RWPE2 (cell line): ENCODE measurements at places on chromosomes 5 and 9.

DNA sequence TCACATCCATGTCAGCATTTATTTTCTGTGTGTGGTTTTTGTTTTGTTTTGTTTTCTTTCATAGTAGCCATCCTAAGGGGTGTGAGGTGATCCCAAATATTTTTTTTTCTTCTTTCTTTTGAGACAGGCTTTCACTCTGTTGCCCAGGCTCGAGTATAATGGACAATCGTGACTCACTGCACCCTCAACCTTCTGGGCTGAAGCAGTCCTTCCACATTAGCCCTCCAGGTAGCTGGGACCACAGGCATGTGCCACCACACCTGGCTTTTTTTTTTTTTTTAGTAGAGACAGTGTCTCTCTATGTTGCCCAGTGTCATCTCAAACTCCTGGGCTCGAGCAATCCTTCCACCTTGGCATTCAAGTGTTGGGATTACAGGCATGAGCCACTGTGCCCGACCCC, 59.1 kb downstream of the CDC42SE2 start:
- no peak for DNase-seq

- DNase-seq = no peak
These were observed 362.9 kb downstream of the TRIM32 start for GRCh38 chr9:117050007-117050406.

- peak; percentile 80 for DNase-seq
These were observed at the start of gene ARSI for GRCh38 chr5:150302301-150303069. TSS of gene ARSI (minus strand) at chr5:150302905. CDS start at chr5:150302373, 532 bp downstream.

GRCh38 chr5:54738118-54738972, 220.8 kb downstream of the SNX18 start:
- DNase-seq = no peak

- DNase-seq = no peak
These were observed 9.0 kb upstream of the ADGRD2 start for GRCh38 chr9:124441291-124441690.

DNA sequence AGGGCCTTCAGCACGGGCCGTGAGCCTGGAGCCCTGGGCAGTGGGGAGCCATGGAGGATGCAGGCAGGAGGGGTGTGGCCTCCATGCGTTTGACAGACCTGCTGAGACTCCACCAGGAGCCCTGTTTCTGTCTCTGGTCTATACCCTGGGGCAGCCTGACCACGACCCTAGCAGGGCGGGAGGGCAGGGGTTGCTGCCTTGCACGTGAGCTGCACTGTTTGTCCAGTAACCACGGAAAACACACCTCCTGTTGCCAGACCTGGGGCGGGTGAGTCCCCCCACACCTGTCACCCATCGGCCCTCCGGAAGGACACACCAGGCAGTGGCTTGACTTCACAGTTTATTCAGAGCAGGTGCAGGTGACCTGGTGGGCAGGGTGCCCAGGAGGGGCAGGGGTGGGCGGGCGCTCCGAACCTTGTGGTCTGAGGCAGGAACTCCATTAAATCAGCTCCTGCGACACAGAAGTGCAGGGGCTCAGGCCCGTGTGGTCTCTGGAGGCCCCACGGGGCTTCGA, 3.9 kb downstream of the LCN8 start:
- no peak for DNase-seq

GRCh38 chr9:76419782-76420380, 25.7 kb upstream of the RFK start:
- no peak for DNase-seq

GRCh38 chr5:128674837-128675446, 136.9 kb upstream of the FBN2 start:
- DNase-seq = no peak

- no peak for DNase-seq
These were observed 499.5 kb upstream of the BRINP1 start for GRCh38 chr9:119868694-119869093.

GRCh38 chr5:153866176-153866575, 172.5 kb downstream of the FAM114A2 start:
- DNase-seq = no peak

DNA sequence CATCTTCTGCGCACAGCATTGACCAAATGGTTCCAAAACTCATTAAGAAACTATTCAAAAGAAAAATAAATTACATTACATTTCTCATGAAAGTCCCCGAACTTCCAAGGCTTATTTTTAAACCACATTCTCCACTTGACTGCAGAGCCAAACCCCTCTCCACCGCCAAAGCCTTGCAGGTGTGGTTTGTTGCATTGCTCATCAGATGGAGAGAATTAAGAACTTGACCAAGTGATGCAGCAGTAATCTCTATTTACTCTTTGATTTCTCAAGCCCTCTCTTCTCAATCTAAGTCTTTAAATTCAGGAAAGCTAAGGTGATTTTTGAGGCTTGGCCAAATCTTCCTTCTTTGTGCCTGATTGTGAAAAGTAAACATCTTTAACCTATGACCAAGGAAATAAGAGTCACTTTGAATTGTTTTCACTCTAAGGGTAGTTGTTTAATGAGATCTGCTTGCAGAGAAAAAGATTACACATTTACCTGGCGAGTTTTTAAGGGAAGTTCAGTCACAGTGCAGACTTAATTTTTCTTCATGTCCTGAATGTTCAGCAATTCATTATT, 290.5 kb upstream of the ITGA1 start:
- DNase-seq = no peak

DNA sequence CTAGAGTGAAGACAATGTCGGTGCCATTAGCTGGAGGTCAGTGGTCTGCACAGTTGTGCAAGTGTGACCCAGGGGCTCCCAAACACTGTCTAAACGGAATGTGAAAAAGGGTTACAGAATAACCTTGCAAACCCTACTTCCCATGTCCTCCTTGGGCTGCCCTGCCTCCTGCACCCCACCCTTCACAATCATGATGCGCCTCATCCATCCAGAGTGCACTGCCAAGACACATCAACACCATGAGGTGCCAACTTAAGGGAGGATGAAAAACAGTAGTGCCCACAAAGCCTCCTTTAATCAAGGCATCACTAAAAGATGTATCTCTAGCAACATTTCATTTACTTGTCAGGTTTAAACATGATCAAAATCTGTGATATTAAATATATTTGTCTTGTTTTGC, 87.1 kb downstream of the SETX start:
- DNase-seq = no peak

- no peak for DNase-seq
These were observed 28.5 kb downstream of the RHOBTB3 start for GRCh38 chr5:95759634-95760033.

- DNase-seq = no peak
These were observed 203.7 kb downstream of the SH3GL2 start for GRCh38 chr9:17782430-17783149.

GRCh38 chr9:70519912-70520724, 105.7 kb upstream of the KLF9 start:
- DNase-seq = no peak

- DNase-seq = no peak
These were observed 84.8 kb downstream of the CAMK4 start for GRCh38 chr5:111308951-111309350.

- DNase-seq = no peak
These were observed 357.6 kb upstream of the RPS23 start for GRCh38 chr5:82635561-82636288.

DNA sequence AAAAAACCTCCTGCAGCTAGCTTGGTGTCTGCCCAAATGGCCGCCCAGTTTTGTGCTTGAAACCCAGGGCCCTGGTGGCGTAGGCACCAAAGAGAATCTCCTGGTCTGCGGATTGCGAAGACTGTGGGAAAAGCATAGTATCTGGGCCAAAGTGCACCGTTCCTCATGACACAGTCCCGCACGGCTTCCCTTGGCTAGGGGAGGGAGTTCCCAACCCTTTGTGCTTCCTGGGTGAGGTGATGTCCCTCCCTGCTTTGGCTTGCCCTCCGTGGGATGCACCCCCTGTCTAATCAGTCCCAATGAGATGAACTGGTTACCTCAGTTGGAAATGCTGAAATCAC, 83.0 kb upstream of the JAK2 start:
- DNase-seq = no peak

- peak; percentile 42 for DNase-seq
These were observed 1.7 kb downstream of the LCN1 start for GRCh38 chr9:135522931-135523330.

DNA sequence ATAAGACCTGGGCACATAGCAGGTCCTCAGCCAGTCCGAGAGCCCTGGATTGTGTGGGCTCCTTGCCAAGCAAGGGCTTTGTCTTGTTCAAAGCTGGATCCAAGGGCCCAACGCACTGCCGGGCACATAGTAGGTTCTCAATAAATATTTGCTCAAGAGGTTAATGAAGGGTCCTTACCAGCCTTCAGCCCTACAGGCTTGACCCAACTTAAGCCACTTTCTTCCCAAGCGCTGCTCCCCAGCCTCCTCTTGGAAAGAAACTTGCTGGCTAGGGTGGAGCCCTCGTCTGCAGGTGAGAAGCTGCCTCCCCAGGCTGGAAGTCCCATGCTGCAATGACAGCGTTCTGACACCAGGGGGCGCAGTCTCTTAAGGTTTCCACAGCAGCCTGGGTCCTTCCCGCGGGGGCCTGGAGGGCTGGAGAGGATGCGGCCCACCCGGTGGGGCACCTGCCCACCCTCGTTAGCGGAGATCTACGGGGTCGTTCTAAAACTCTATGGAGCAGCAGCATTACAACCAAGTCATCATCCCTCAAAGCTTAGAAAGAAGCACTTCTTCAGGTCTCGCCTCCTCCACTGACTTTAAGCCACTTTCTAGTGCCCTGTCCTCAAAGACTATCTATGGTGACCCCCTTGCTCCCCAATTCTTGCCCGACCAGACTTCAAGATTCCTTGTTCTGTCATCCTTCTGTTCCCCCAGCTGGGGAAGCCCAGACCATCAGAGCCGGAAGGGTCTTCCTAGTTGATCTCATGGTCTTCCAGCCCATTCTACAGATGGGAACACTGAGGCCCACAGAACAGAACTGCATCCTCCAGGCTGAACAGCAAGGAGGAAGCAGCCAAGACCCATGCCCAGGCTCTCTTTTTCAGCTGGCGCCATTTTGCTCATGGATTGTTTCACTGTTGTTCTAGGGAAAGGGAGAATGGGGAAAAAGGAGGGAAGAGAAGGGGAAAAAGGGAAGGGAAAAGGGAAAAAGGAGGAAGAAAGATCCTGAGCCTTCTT, 115.4 kb downstream of the LHX2 start:
- no peak for DNase-seq

GRCh38 chr9:112819635-112820496, 69.3 kb downstream of the SNX30 start:
- DNase-seq = no peak

DNA sequence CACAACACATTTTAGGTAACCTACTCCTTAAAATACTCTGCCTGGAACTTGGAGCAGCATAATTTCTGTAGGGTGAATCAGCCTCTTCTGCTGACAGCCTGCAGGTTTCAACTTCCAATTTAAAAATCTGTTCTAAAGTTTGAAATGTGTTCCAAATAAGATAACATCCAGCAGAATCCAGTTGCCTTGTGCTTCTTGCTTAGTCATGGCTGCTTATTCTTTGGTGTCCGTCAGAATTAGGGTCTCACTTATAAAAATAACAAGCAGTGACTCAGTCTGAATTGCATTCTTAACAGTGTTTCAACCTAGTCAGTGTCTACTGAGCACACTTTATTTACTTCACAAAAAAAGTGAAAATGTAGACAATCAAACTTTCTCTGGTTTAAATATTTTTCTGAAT, 3.7 kb downstream of the CDH6 start:
- DNase-seq = no peak

GRCh38 chr9:91536211-91536691, 112.6 kb upstream of the NFIL3 start:
- DNase-seq = no peak

GRCh38 chr9:3018691-3019230, 174.9 kb upstream of the PUM3 start:
- DNase-seq = no peak

GRCh38 chr5:176545737-176546509, 3.2 kb upstream of the CDHR2 start:
- DNase-seq = no peak

- DNase-seq = no peak
These were observed 1063.5 kb upstream of the DMAC1 start for GRCh38 chr9:8863069-8863468.

DNA sequence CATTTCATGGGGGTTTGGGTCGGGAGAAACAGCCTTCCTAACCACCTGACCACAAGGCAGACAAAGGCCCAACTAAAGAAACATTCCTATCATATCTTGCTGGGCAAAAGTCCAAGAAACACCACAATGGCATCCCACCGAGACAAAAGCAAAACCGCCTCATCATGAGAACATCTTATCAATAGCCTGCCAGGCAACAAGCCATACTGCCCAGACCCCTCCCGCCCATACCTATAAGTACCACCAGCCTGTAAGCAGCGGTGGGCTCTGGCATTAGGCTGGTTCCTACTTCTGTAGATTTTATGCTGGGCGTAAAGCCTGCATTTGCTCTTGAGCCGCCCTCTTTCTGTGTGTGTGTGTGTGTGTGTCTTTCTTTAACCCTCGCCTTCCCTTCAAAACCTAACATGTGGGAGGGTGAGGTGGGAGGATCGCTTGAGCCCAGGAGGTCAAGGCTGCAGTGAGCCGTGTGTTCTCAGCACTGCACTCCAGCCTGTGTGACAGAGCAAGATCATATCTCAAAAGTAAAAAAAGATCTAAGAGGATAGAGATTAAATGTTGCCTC, 56.9 kb downstream of the PDE6A start:
- no peak for DNase-seq

DNA sequence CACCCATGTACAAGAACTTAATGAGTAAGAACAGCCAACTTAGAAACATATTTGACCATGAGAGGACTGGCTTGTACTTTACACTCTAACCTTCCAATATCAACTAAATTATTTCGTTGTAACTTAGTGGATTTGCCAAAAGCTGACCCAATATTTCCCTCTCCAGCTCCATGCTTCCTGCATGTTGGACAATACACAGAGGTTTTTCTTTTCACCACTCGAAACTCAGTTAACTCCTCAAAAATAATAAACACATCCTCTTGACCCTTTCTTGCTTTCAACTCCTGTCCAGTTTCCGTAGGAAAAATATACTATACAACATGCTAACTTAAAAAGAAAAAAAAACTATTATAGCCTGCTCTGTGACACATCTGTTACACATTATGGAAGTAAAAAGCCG, 188.9 kb downstream of the MPDZ start:
- no peak for DNase-seq

DNA sequence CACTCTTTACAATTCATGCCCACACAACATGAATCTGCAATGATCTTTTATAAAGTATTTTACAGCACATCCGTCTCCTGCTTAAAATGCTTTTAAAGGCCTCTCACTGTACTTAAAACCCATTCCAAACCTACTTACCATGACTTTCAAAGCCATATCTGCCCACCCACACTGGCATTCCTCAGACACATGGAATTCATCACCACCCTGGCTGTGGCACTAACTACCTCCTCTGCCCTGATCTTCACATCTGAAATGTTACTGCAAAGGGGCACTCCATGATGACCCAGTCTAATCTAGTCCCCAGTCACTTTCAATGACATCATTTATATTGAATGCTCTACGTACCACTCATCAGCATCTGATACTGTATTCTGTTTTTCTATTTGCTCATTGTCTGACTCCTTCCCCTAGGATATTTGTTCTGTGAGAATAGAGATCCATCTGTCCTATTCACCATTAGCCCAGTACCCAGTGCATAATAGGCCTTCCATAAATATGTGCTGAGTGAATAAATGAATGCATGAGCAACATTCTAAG, 193.2 kb upstream of the KIF2A start:
- DNase-seq = no peak
